Urinary bladder (tissue), 4 donors: ENCODE measurements at places on chromosomes 3 and 15. TPM values are rescaled to one million over a fixed set of nuclear protein-coding genes. Genes with fewer than 3 reads are reported as not detected.

Gene GOLGA6L4
- 4.9 TPM for total RNA-seq

Gene CPNE4
- total RNA-seq = 0.21 TPM

Gene TMEM207
- total RNA-seq = not detected

Gene GNAT1
- total RNA-seq = not detected

Gene ANKRD34C
- not detected for total RNA-seq

Gene FBLN2
- total RNA-seq = 132 TPM

Gene RPSA
- 970 TPM for total RNA-seq

Gene CNOT10
- total RNA-seq = 50.7 TPM

Gene FMN1
- total RNA-seq = 6.2 TPM

- DNase-seq = no peak
Observed at GRCh38 chr3:196596355-196596754, 27.9 kb downstream of the FBXO45 start.

DNA sequence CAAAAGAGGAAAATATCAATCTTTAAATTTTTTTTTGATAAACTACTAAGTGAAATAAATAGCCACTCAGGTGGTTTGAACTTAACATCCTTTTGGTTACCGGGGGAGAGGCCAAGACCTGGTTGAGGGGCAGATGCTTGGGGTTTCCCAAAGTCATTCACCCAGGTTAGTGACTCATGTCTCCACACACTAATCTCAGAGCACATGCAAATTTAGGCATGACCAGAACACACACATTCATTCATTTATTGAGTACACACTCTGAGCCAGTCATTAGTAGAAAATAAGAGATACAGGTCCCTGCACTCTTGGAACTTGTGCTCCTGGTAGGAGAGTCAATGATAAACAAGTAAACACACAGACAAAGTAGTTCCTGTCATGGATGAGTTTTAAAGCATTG, 7.3 kb downstream of the ILDR1 start:
- DNase-seq = no peak

DNA sequence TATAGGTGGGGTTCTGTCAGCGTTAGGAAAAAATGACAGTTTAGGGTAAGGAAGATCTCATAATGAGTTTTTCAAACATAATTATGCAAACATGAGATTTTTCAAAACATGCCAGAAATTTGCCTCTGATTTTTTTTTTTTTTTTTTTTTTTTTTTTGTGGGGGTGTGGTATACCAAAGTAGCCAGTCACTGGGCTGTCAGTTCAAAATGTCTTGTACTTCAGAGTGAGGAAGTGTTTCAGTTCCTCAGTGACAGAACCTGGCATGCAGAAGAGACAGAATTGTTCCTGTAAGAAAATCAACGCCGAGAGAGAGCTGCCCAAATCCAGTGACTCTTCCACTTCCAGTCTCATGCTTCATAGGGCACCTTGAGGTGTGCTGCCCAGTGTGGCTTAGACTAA, 9.7 kb downstream of the NCBP2 start:
- no peak for DNase-seq

DNA sequence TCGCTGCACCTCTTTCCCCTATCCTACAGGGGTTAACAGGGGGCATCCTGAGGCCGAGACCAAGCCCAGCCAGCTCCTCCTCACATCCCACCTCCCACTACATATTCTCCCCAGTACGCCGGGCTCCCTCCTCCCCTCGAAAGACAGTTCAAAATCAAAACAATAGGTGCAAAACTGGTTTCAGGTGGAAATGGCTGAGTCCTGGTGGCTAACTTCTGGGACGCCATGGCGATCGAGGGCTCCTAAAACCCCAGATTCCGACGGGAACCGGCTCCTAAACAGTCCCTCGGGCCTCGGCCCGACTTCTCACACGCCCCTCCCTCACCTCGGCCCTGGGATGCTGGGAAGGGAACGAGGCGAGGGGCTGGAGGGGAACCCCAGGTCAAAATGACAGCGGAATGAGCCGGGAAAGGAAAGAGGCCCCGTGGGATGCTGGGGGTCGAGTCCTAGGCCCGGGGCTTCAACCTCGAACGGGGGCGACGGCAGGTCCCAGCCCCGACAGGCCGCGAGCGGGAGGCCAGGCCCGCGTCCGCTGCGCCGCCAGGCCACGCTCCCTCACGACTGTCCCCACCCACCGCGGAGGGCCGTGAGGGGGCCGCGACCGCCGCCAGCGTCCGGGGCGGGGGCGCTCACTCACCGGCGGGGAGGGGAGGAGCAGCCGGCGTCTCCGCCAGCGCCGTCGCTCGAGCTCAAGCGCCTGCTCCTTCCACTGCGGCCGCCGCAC, 492 bp downstream of the TMCC1 start:
- no peak for DNase-seq

GRCh38 chr15:73196113-73196512, 143.8 kb downstream of the NEO1 start:
- DNase-seq = no peak

GRCh38 chr3:153103406-153103945, 58.5 kb upstream of the RAP2B start:
- no peak for DNase-seq

DNA sequence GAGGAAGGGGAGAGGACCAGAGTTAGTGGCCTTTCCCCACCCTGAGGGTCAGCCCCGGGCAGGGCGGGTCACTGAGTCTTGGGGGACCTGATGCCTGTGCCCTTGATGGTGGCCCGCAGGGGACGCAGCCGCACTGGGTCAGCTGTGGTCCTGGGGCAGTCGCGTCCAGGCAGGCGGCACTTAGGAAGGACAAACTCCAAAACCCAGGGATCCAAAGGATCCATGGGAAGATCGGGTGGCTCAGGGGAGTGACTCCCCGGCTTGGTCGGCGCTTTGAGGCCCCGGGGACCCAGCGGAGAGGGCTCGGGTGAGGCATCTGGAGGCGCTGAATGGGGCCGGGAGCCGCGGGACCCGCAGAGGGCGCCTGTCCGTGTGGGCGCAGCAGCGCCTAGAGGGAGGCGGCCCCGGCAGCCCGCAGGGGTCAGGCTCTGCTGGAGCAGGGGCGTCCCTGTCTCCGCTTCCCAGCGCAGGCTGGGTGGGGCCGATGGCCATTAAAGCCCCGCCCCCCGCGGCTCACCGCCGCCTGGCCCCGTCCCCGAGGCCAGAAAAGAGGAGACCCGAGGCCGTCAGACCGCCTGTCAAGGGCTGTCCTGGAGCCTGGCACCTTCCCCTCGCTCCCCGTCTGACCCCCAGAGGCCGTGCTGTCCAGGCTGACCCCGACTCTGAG, 17.5 kb downstream of the CIDEC start:
- no peak for DNase-seq

GRCh38 chr3:130354430-130354829, 9.0 kb downstream of the COL6A5 start:
- no peak for DNase-seq

- no peak for DNase-seq
Observed at GRCh38 chr3:96657710-96658109, 156.7 kb upstream of the EPHA6 start.

DNA sequence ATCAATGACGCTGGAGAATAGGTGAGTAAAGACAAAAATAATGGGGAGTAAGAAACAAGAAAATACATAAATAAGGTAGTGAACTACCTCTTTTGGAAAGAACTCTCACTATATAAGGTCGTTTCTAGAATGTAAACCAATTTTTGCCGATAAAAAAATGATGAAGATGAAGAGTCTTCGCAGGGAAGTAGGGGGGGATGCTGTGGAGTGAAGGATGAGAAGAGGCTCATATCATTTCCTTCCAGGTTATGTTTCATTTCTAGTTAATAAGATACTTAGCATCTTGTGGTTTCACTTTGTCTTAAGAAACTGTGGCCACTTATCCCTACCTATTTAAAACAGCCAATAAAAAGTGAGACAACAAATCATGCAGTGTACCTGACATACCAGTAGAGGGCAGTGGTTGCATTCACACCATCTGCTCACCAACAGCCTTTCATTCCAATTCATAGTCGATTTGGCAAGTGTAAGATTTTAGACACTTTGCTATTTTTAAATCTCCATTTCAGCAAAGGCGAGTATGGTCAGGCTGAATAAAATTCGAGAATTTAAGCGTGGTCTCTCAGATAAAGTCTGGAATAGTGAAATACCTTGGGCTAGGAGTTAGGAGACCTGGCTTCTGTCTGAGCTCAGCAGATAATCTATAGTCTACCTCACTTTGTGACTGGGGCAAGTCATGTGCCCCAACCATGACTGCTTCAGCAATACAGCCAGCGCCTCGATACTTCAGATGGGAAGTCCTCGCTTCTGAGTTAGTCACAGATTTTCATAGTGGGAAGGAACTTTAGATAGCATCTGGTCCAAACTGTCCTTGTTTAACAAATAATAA, 28.9 kb upstream of the ICE2 start:
- peak; percentile 35 for DNase-seq

GRCh38 chr15:94080989-94081605, 150.3 kb upstream of the MCTP2 start:
- no peak for DNase-seq

GRCh38 chr3:161489395-161489794, 7.2 kb upstream of the OTOL1 start:
- DNase-seq = no peak

DNA sequence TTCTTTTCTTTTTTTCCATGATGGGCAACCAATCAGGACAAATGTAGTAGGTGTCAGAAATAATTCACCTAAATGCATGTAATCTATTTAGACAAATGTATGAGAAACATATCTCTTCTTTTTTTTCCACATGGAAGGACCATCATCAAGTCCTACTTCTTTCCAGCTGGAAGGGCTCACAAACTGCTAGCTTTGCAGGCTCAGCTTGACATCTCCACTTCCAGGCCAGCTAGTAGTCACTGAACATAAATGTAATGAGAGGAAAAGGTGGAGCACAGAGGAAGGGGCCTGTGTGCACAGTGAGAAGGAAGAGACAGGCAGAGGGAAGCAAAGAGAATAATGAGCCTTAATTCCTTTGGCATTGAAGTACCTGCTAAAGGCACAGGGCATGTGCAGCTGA, 504.9 kb downstream of the MCTP2 start:
- no peak for DNase-seq
